ENCODE measurements at places on chromosomes 4 and X. TPM values are rescaled to one million over a fixed set of nuclear protein-coding genes. Genes with fewer than 3 reads are reported as not detected.

DNA sequence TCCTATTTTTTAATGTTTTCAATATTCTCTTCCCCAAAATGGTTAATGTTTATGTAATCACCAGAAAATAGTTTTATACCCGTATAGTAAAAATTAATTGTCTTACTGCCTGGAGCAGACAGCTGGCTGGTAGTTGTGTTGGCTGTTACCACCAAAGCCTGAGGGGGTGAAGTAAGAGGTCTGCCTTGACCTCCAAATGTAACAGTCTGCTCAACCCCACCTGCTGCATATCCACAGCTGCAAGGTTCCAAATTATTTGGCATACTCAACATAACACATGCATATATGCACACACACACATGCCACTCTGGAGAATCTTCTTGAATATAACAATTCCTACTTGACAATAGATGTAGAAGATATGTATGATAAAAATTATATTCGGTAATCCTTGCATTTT, 624.3 kb downstream of the ADGRL3 start:
- DNase-seq, result no peak

- no peak for DNase-seq
Observed at GRCh38 chr4:173177232-173177631, 8.6 kb downstream of the GALNT7 start.

- DNase-seq, result no peak
Observed at GRCh38 chr4:26296021-26296420, 24.8 kb upstream of the RBPJ start.

DNA sequence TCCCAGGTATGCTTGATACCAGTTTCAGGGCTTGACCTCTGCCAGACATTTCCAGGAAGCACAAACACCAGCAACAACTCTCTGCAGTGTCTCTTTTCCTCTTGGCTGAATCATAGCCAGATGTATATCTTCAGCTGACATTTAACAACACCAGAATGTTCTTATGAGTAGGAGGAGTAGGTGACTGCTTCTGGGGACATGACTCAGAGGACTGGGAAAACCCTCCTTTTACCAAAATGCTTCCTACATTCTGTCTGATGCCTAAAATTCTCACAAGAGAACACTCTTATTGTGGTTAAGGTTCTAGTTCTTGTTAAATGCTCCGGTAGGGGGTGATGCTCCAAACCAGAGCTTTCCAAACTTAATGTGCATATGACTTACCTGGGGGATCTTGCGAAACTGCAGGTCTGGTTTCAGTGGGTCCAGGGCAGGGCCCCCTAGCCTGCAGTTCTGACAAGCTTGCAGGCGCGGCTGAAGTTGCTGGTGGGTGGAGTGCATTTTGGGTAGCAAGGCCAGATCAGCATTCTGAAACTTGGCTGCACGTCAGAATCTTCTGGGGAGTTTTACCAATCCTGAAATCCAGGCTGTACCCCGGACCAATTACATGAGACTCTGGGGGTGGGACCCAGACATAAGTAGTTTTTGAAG, 329.3 kb upstream of the RPS6KA3 start:
- DNase-seq, result peak; percentile 2

- no peak for DNase-seq
Observed at GRCh38 chr4:10354746-10355145, 102.5 kb downstream of the ZNF518B start.

- no peak for DNase-seq
Observed at GRCh38 chrX:118503260-118504041, 7.8 kb downstream of the DOCK11 start.

The CDK16 gene
- 129 TPM for polyA plus RNA-seq

The IL3RA gene
- polyA plus RNA-seq, result 10.1 TPM
